ENCODE measurements at places on chromosomes 3 and 15.

DNA sequence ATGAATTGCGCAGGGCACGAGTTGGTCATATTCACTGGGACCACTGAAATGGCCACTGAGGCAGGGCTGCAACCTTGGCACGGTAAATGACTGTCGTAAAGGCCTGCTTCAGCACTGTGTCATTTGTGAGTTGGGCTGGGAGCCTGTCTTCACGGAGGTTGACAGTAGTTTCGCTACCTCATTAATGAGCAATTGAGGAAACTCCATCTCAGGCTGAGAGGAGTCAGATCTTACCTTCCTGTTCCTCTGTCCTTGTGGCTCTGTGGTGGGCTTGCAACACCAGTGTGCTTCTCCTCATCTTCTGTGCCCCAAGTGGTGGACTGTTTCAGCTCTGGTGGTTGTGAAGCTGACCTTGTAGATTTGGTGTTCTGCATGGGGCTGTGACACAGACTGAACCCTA is 80.1 kb upstream of the EIF1B start:
- DNase-seq, result no peak

DNA sequence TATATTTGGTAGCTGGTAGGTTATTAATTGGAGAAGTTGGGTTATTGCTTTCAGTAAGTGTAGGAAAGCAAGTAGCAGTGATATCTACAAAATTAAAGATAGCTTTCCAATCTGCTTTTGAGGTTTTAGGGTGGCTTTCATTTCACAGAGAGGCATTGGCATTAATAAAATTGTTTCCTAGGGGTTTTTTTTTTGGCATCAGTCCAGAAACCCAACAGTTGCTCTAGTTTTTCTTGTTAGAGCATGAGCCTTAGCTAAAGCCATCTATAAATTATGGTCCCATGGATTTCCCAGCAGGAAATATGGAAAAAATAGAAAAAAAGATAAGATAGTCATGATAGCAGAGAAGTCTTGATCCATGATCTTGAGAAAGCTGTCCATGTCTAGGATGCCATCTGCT is 3.0 kb upstream of the B4GALT4 start:
- no peak for DNase-seq

DNA sequence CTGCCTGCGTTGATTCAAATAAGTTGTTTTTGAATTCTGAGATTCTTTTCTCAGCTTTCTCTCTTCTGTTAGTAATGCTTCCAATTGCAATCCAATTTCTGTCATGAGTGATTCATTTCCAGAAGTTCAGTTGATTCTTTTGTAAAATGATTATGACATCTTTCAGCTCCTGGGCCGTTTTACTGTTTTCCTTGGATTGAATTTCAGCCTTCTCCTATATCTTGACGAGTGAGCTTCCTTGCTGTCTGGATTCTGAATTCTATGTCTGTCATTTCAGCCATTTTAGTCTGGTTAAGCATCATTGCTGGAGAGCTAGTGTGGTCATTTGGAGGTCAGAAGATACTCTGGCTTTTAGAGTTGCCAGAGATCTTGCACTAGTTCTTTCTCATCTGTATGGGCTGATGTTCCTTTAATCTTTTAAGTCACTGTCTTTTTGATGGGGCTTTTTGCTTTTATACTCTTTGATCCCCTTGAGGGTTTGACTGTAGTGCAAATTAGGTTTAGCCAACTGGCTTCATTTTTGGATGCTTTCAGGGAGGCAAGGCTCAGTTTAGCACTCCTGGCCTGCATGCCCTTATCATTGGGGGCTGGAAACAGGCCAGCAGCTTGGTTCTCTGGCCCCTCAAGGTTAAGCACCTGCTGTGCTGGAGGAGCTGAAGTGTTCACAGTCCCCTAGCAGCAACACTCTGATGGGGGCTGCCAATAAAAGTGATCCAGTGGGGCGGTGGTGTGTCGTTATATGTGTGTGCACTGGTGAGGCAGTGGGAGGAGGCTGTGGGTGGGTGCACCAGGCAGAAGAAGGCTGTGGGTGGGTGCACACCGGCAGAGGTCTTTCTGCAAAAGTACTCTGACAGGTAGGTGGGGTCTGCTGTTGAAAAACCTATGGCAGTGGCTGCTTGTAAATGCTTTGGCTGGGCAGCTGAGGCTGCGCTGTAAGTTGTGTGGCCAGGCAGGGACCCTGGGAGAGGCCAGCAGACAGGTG is 51.2 kb downstream of the MCTP2 start:
- no peak for DNase-seq

DNA sequence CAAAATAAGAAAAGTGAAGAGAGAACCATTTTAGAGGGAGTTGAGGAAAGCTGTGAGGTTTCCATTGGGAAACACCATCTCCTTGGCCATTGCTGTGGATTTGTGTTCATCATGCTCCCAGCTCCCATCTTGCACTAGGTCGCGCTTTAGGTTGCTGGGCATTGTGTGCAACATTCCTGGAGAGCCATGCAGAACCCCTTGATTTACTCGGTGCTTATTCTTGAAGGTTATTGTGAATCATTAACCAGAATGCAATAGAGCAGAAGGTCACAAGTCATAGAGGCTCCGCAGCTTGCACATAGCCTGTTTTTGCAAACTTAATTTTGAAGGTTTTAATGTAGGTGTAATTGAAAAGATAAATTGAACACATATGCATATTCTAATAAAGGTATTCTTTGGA is 239.2 kb upstream of the IL12A start:
- no peak for DNase-seq

All from GM12892 (cell line).